ENCODE measurements at places on chromosomes 5 and 9. TPM values are rescaled to one million over a fixed set of nuclear protein-coding genes. Genes with fewer than 3 reads are reported as not detected.

Gene LCN9
- total RNA-seq = not detected

Gene FBN2
- total RNA-seq = not detected

Gene CREB3
- total RNA-seq = 10.8 TPM

Gene ADAMTS6
- total RNA-seq = 2.6 TPM

Gene OXCT1
- total RNA-seq = 62.8 TPM

- no peak for DNase-seq
These were observed 74.7 kb downstream of the FCHO2 start for GRCh38 chr5:73030531-73030930.

DNA sequence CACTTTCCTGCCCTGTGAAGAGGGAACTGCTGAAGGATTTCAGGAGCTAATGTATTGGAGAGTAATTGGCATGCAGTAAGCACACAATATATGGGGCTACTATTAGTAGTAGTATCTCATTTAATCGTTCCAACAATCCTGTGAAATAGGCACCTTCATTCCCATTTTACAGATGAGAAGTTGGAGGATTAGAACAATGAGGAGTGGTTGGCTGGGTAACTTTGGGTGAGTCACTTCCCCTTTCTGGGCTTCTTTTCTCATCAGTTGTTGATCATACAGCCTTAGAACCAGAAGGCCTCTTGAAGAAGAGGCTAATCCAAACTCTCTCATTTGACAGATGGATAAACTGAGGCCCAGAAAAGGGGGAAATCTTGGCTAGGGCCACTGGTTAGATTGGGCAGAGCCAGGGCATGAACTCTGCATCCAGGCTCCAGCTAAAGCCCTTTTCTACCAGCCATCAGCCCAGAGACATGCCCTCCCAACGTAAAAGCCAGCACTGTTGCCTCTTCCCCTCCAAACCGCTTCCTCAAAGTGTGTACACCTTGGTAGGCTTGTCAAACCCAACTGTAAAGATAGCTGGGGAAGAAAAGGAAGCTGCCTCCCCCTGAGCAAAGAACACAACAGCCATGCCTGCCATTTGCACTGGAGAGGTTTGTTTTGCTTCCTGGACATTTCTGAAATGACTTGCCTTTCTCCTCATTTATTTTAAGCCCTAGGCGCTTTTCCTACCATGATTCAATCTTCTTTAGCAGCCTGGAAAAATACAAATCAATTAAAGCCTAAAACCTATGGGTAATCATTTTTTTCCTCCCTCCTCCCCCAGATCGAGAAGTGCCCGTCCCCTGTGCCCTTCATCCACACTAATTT, 992 bp downstream of the SPACA9 start:
- peak; percentile 49 for DNase-seq

GRCh38 chr9:111034898-111035539, 3.3 kb downstream of the LPAR1 start:
- no peak for DNase-seq

GRCh38 chr5:52709167-52709925, 78.4 kb upstream of the ITGA1 start:
- no peak for DNase-seq

GRCh38 chr5:154475591-154476353, 2.3 kb downstream of the HAND1 start:
- DNase-seq = no peak

DNA sequence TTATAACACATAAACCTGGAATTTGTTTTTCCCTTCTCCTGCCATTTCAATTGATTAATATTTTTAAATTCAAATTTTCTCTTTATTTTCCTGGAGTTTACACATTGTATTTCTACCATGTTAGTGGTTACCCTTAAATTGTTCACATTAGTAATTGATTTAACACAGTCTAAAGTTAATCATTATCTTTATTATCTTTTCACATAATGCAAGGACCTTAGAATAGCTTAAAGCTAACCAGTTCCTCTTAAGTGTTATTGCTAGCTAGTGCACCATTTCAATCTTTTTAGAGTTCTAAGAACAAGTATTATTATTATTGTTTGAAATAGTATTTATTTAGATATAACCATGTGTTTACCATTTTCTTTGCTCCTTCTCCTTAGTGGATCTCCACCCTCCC, 251.2 kb upstream of the FBXL7 start:
- DNase-seq = no peak

GRCh38 chr5:14166437-14166836, 23.3 kb downstream of the TRIO start:
- DNase-seq = no peak

DNA sequence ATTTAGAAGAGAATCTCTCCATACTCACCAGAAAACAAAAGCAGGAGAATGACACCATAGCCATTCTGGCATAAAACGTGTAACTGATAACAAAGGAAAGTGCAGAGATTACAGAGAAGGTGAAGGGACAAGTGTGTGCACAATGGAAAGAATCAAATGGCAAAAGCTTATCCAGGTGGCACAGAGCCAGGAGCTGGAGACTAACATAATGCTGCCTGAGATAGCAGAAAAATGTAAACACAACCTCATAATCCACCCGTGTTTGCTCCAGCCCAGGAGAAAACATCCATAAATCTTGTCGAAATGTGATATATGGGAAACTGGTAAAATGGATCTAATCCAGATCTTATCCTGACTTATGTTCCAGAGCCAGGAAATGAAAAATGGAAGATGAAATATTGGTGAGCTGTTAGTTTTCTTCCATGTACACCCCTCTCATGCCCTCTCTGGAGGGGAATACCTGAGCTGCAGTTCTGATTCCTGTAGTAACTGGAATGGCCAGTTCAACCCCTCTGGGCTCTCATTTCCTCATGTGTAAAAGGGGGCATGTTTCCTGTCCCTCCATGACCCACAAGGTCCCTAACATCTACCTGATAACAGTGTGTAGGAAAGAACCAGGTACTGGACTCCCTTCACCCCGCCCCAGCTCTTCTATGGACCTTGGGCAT, 212.3 kb upstream of the DAPK1 start:
- no peak for DNase-seq

DNA sequence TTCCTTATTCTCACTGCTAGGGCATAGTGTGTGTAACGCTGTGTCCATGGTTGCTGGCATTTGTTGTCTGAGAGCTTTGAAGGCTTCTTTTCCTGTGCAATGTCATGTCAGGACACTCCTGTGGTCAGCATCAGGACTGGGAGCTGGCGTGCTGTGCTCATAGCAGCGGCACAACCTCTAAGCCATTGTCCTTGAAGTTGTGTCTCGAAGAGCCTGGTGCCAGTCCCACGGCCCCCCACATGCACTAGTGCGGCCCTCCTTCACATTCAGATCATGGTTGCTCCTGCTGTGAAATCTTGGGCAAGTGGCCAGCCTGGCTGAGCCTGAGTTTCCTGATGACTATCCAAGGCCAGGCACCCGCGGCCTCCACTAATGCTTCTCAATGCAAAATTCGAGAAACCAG, 32.4 kb downstream of the PDZD2 start:
- no peak for DNase-seq

GRCh38 chr5:95763941-95764340, 32.8 kb downstream of the RHOBTB3 start:
- no peak for DNase-seq

DNA sequence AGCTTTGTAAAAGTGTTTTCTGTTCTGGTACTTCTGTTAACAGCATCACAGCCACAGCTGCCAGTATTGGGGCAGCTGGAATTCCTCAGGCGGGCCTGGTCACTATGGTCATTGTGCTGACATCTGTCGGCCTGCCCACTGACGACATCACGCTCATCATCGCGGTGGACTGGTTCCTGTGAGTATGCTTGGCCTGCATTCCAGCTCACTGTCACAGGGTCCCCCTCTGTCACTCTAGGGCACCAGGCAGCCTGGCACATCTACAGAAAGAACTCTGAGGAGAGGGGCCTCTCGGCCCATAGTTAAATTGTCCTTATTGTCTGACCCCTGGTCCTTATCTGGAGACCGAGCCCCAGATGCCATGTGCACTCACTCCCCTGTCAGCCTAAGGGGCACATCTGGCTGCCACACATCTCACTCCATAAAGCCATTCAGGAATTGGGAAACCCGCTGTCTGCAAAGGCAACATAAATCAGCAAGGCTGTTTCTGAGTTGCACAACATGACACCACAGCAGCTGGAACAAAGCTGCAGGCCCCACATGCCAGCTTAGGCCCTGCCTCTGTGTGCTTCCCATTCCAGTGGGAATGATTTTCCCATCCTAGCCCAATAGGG, 77.5 kb downstream of the SLC1A3 start:
- no peak for DNase-seq

DNA sequence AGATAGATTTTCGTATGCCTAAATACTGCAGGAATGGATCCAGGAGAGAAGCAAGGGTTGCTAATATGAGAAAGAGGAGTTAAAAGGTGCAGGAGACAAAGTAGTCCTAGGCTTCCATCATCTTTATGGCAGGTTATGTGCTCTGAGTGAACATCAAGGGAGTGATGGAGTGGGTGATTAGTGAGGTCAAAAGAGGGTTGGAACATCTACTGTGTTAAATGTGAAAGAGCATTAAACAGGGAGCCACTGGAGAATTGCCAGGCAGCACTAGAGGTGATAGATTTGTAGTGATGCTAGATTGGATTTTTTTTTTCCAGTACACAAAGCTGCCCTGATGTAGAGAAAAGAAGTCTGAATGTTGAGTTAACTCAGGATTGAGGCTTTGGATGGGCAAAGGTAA, 199.3 kb downstream of the NMUR2 start:
- no peak for DNase-seq

Measured in Karpas-422 (cell line).